GM04503 (cell line): ENCODE measurements at places on chromosomes 16 and 17.

DNA sequence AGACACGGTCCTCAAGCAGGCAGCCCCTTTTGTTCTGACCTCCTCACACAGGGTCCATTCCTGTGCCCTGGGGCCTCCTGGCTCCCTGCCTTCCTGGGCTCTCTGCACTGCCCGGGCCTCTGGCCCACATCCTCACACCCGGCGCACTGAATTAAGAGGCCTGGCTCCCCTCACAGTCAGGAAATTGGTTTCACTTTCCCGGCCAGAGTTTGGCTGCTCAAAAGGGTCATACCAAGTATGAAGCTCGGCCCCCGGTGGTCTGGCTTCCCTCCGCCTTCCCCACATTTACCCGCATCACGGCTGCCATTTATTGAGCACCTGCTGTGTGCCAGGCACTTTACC is 220.0 kb downstream of the NTN1 start:
- DNase-seq: no peak

DNA sequence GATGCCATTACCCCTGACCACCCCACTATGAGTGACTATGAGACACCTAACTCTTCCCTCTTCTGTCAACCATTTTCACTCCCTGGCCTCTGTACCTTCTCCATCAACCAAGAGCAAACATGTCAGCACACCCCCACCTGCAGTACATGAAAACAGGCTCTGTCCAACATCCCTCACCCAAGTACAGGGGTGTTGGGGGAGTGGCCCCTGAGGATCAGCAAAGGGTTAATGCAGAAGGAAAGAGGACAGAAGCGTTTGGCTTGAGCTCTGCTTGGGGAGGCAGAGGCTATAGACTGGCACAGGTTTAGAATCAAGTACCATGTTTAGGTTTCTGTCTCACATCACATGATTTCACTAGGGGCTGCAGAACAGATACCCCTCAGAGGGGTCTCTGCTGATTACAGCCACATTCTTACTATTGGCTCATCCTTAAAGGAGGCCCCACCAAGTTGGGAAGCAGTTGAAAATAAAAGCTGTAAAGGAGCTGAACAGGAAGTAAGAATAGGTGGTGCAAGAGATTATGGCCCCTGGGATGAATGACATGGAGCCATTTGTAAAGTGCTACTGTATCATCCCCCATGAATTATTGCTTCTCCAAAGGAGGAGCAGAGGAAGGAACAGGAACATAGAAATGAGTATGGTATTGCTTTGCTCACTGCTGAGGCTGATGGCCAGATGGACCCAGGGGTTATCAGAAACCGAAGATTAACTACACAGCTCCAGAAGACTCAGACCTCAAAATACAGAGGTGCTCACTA is 2.4 kb upstream of the PSMC3IP start:
- DNase-seq: no peak

GRCh38 chr17:29103341-29103740 is 60.4 kb downstream of the PIPOX start:
- no peak for DNase-seq

DNA sequence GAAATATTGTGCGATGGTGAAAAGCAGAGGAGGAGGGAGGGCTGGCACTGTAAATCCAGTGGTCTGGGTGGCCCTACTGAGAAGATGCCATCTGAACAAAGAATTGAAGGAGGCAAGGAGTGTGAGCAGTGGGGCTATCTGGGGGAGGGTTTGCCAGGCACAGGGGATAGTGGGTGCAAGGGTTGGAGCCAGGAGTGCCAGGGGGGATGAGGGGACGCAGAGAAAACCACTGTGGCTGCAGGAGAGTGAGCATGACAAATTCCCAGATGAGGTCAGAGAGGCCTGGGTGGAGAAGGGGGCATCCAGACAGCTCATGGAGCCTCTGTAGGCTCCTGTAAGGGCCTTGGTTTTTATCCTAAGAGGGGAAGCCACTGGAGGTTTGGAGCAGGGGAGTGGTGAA is 4.8 kb downstream of the XYLT2 start:
- no peak for DNase-seq

GRCh38 chr17:69344939-69345338 is 18.0 kb upstream of the ABCA5 start:
- no peak for DNase-seq

DNA sequence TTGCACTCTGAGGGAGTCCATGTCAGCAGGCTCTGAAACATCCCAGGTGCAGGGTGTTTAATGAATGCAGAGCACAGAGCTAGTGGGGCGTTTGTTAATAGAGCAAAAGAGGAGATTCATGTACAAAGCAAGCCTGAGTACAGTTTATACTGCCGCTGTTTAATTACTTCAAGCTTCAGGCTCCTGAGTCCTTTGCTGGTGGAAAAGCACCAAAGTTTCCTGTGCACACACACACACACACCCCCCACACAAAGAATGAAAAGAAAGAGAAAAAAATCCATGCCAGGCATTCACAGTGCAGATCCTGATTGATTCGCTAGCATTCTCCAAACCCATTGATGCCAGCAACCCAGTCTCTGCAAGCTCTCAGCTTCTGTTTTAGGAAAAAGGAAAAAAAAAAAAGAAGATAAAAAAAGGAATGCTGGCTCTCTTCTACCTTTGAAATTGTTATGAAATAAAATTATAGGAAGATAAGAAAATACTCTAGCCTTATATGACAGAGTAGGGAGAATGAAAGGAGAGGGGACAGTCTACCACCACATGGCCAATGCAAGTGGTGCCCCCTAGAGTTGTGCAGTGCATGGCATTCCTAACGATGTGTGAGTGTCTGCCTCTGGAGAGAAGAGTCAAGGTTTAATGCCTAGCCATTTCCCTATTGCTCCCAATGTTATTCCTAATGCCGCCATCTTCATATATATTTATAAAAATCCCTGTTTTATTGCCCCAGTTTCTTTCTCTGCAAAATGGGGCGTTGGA is 216.5 kb downstream of the TMEM114 start:
- no peak for DNase-seq

- DNase-seq: no peak
Observed at GRCh38 chr17:81059026-81059425, 24.1 kb downstream of the BAIAP2 start.

- DNase-seq: no peak
Observed at GRCh38 chr17:17728550-17729251, 47.4 kb downstream of the RAI1 start.

DNA sequence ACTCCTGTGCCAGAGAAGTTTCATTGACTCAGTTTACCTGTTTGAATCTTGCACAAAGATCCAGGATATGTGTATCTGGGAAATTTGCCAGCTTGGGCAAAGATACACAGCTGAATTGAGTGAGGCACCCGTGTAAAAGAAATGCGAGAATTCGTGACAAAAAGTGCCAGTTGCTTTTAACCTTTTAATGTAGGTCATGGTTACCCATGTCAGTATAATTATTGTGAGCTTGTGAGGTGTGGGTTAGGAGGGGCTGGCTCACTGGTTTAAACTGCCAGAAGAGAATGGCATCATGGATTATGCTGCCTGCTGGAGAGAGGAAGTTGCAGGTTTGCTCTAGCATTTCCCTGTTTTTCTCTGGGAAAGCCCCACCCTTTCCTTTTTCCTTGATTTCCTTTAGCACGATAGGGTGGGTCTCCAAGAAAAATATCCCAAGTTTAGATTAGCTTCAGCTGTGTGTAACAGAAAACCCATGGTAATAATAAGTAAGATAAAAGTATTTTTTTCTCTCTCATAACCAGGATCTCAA is 24.8 kb upstream of the NDRG4 start:
- DNase-seq: no peak

DNA sequence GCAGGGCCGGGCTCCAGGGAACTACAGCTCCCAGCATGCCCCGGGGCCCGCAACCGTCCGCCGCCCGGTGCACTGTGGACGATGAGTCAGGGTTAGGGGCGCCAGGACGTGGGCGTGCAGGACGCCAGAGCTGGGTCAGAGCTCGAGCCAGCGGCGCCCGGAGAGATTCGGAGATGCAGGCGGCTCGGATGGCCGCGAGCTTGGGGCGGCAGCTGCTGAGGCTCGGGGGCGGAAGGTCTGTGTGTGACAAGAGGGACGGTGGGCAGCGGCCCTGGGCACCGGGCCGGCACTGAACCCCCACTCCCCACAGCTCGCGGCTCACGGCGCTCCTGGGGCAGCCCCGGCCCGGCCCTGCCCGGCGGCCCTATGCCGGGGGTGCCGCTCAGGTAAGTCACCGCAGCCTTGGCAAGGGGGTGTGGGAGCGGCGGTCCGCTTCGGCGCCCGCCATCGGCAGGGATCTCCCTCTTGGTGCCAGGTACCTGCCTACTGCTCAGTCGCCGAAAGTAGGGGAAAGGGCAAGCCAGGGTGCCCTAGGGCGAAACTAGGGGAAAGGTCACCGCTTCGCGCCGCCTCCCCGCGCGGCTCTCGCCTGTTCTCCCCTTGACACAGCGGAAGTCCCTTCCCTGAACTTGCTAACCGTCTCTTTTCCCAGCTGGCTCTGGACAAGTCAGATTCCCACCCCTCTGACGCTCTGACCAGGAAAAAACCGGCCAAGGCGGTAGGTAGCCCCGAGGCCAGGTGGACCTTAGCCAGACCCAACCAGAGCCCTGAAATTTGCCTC is at the start of the genes ACADVL and DLG4:
Gene ACADVL, plus strand, starts transcription at position 127 of the 781 bp plus-strand sequence. Its CDS starts 47 bp downstream, at position 174.
Gene DLG4, minus strand, starts transcription at position 25 of the 781 bp plus-strand sequence.
- DNase-seq: peak; percentile 46

DNA sequence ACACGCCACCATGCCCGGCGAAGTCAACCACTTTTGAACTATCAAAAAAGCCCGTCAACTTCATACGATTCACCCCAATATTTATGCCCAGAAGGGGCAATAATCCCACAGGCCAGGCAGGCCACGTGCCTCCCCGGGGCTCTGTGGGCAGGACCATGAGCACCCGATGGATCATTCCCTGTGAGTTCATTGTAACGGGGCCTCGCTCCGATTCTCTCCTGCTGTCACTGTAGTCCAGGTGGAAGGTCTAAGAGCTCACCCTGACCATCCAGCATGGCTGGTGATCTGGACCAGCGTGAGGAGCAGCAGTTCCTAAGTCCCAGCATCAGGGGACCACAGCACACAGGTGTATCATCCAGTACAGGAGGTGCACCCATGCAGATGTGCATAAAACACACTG is 77.5 kb upstream of the DOC2B start:
- DNase-seq: no peak

DNA sequence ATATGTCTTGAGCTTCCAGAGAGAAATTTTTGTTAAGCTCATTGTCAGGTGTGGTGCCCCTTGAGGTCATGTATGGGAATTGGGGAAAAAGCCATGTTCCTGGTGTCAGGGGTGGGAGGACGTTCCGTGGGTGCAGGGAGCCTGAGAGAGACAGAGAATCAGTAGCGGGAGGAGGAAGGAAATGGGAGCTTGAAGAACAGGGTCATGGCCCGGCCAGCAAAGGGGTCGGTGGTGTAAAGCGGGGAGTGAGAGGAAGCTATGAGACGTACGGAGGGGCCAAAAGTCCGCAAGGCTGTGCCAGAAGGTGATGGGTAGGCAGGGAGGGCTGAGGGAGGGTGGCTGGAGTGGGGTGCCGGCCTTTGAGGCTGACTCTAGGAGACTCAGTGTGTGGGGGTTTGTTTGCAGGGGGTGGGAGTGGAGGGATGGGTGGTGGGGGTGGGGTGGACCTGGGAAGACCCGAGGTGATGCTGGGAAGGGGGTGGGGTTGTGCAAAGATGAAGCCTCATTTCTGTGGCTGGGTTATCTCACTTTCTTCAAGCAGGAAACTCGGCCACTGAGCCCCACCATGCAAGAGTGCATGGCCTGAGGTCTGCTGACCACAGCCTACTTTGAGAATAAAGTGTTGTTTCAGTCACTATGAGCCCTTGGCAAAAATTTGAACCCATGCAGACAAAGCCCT is 63.6 kb downstream of the PLCG2 start:
- DNase-seq: no peak

DNA sequence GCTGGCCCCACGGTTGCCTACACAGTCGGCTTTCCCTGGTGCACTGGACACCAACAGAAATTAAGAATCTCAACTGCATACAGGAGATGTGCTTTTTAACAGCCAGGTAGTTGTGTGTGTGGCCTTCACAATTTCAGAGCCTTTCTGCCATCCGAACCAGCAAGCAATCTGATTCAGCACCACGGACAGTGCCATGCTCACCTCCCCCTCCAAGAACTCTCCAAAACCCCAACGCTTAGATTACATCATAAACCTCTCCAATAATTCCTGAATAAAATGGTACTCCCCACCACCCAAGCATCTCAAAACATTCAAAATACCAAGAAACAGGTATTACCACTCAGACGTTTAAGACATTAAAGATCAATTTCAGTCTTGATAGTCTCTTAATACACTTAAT is 31.8 kb downstream of the USP7 start:
- DNase-seq: no peak

- no peak for DNase-seq
Observed at GRCh38 chr16:50945171-50945570, 203.3 kb downstream of the CYLD start.

DNA sequence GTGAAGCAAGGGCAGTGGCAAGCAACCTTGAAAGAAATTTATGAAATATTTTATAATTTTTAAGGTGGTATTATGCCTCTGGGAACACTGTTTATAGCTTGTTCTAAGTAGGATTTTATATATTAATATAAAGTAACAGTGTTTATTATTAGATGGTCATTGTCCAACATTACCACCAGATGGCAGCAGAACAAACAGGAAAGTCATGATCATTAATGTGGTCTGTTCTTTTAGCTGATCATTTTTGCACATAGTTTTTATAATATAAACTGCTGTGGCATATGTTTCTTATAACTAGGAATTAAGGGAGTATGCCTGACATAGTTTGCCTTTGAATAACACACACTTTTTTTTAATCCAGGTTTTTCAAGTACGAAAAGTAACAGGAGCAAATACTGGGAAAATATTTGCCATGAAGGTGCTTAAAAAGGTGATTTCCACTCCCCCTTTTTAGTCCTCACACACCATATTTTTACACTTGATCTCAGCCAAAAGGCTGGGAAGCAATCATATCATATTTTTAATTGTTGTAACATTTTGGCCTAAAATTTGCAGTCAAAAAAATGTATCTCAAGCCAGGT is 21.4 kb downstream of the RPS6KB1 start:
- DNase-seq: no peak

DNA sequence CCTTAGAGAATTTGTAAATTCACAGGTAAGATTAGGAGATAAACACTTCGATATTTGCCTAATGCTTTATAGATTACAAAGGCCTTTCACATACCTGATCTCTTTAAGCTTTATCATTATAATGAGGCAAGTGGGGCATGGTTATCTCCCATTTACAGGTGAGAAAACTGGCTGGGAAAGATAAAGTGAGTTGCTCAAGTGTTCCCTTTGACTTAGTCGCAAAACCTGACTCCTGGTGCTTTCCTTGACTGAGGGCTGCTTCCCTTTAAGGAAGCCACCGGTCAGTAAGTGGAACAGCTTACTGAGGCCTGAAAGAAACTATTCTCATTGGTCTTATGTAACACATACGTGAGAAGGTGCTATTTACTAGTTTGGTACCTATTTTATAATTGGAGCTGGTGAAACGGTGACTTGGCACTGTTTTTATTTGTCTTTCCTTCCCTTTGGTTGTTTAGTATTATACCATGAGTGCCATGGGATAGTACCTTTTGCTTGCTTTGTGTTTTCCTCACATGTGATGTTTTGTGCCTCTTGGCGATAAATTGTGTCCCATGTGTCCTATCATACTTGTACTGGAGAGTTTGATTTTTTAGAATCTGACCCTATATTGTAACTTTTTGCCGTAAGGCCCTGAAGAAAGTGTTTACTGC is 57.2 kb downstream of the NUP88 start:
- DNase-seq: no peak
